Dermis blood vessel endothelial cell (primary cell): ENCODE measurements at places on chromosomes 6 and 20. TPM values are rescaled to one million over a fixed set of nuclear protein-coding genes. Genes with fewer than 3 reads are reported as not detected.

DNA sequence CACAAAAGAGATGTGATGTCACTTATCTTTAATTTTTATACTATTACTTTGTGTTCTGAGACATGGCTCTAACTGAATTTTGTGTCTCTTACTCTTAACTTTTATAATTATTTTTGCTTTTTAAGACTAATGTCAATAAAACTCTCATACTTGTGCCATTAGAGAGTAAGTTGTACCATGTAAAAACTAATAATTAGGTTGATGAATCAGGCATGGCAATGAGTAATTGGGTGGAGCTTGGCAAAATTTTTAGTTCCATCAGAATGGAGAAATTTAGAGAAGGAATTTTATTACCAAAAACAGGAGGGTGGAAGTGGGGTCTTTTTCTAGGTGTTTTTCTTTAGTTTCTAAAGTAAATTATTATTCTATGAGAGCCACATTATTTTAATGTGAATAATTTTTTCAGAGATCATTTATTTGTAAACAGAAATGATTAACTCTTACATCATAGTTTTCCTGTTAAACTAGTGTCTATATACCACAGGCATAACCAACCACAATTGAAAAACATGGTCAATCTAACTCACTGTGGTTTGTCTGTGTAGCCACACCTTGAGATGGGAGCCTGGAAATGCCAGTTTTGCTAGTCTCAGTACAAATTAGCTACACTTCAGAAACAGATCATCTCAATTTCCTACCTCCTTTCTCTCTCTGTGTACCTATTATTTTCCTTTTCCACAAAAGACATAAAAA lies 51.8 kb downstream of the ELOVL4 start:
- no peak for DNase-seq

DNA sequence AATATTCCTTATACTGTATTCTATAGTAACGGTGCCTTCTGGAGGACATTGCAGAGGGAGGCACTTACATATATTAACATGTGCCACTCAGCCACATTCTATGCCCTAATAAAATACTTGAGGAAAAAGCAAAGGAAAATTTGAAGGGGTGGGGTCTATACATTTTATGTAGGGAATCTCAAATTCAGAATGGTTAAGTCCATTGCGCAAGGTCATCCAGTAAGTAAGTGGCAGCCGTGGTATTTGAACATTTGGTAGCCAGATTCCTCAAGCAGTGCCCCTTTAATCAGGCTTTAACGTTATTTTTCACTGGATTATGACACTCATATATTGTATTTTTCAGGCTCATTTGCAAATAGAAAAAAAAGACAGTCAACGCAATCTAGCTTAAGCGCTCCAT lies 738.3 kb downstream of the DOK5 start:
- no peak for DNase-seq

- no peak for DNase-seq
Observed at GRCh38 chr20:40583205-40583604, 105.8 kb downstream of the MAFB start.

GRCh38 chr6:43436577-43437282 lies 9.4 kb downstream of the ABCC10 start:
- peak; percentile 72 for DNase-seq

- DNase-seq: no peak
Observed at GRCh38 chr6:19444481-19444880, 392.7 kb upstream of the ID4 start.

DNA sequence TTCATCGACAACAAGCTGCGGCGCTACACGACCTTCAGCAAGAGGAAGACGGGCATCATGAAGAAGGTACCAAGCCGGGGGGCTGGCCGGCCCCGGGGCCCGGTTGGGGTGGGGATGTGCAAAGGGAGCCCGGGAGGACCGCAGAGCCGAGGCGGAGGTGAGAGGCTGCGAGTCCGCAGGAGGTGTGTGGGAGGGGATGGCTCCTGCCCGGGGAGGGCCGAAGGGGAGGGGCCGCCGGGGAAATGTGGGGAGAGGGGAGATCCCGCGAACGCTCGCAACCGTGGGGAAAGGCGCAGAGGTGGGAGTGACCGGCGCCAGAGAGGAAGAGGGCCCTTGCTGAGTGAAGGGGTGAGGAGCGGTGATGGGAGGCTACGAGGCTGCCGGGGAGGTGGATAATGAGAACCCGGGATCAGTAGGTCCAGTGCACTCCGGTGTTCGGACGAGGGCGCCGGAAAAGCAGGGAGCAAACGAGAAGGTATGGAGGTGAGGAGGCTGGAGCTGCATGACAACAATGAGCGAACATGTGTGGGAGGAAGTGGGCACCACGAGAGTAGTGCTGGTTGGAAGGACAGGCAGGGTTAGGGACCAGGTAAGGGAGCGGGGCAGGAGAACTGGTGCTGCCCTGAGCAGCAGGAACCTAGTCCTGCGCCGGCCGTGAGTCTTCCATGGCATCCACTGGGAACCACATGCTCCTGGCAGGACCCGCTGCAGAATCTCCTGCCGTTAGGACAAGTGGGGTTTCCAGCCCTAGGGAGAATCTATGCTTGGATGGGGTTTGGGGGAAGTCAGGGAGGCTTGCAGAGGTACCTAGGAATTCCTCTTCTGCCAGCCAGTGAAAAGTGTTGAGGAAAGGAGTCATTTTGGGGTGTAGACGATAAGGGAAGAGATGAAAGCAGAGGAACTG lies 1.3 kb downstream of the SRF start:
- peak; percentile 56 for DNase-seq

GRCh38 chr20:59837623-59838394 lies 95.6 kb downstream of the SYCP2 start:
- DNase-seq: no peak

DNA sequence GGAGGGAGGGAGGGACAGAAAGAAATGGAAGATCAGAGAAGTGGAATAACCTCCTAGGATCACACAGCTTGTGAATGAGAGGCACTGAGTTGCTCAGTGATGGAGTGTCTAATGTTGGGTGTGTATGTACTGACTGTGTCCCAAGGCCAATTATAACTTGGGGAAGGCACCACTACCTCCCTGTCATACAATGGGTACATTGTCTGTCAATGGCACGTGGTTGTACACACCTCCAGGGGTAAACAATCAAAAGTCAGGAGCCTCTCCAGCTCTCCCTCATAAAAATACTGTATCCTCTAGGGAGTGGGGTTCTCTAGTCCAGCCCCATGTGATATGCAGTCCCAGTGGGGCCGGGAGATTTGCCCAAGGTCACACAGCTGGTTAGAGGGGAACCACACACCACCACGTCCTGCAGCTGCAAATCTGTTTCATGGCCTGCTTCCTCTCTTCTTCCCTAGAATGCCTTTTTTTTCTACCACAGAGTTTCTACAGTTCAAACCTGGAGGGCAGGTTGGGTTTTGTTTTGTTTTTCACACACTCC lies 112.5 kb downstream of the SNX5 start:
- DNase-seq: no peak

DNA sequence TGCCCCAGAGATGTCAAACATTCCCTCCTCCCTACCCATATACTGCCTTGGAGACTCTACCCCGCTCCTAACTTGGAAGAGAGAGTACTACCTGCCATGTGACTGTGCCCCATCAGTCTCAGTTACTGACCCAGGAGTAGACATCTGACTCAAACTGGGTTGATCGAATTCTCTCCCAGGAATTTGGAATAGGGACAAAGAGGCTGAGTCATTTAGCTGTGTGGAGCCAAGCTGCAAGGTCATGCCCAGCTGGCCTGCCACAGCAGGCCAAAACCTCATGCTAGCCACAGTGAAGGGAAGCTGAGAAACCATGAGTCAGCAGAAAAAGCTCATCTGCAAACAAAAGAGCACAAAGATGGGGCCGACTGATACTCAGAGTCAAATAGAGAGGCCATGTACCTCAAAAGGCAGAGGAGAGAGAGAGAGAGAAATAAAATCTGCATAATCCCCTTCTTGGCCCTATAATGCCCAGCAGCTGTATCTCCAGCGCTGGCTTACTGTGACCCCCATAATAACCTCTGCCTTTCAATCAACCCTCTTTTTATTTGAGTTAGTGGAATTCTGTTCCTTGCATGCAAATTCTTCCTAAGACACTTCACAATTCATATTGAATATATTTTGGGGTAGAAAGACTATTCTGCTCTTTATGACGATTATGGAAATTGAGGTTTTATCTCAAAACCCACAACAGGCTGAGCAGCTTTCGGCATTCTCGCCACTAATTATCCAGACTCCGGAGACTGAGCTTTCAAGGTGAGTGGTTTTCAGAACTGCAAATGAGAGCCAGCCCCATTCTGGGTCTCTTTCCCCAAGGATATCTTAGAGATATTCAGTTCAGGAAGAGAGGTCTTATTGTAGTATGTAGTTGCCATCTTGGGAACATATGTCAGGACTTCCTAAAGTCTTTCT lies 21.4 kb upstream of the AKIRIN2 start:
- peak; percentile 60 for DNase-seq

DNA sequence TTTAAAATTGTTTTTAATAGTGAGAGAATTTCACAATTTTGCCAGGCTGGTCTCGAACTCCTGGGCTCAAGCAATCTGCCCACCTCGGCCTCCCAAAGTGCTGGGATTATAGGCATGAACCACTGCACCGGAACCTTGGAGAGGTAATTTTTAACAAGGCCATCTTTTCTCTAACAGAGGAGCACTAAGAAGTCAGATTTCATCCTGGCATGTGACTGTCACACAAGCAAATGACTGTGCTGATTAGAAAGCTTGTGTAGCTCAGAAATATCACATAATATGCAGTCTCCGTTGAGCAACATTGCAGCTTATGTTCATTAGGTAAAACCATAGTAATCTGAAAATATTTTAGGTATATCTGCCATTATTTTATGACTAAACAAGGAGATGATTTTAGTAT lies 156.0 kb downstream of the CCDC170 start:
- DNase-seq: no peak

DNA sequence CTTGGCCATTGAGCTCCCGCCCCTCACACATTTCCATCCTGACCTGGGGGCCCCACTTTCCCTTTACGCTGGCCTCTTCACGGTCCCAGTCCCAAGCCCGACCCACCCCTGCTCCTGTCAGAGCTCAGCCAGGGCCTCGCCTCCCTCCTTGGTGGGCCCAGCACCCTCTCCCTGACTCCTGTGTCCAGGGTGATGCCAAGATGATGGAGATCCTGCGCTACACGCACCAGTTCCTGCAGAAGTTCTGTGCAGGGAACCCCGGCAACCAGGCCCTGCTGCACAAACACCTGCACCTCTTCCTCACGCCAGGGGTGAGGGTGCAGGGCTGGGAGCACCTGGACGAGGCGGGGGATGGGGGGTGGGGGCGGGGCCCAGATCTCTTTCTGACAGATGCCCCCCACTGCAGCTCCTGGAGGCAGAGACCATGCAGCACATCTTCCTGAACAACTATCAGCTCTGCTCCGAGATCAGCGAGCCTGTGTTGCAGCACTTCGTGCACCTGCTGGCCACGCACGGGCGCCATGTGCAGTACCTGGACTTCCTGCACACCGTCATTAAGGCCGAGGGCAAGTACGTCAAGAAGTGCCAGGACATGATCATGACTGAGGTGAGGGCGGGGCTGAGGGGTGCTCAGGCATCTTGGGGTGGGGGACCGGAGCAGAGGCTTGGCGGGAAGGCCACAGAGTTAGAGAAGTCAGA lies 33.1 kb downstream of the UQCC2 start:
- no peak for DNase-seq

GRCh38 chr6:151546941-151547659 lies 53.3 kb downstream of the CCDC170 start:
- no peak for DNase-seq

ZBTB12 gene
- 3.6 and 4.9 TPM in 2 replicates for total RNA-seq

NKAIN2 gene
- not detected in 2 replicates for total RNA-seq

HLA-DRB5 gene
- total RNA-seq: not detected in 2 replicates

MAS1 gene
- not detected in 2 replicates for total RNA-seq

IRAK1BP1 gene
- 2.7 and 3.3 TPM in 2 replicates for total RNA-seq
